ENCODE measurements at places on chromosomes 12 and 14.

DNA sequence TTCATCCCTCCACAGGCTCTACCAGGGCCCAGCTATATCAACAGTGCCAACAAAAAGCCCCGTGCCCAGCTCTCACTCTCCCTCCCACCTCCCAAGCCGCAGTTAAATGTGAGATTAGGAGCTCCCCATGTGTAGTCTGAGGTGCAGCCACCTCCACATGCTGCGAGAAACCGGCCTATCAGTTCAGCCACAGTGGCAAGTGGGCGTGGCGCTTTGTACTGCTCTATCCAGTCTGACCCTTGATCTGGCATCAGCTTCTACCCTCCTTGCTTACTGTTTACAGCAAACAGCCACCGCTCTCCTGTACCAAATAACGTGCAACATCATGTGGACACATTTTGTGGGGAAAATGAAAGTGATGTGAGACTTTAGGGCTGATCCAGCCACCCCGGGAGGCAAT is 1.7 kb downstream of the PLEK2 start:
- no peak for DNase-seq

DNA sequence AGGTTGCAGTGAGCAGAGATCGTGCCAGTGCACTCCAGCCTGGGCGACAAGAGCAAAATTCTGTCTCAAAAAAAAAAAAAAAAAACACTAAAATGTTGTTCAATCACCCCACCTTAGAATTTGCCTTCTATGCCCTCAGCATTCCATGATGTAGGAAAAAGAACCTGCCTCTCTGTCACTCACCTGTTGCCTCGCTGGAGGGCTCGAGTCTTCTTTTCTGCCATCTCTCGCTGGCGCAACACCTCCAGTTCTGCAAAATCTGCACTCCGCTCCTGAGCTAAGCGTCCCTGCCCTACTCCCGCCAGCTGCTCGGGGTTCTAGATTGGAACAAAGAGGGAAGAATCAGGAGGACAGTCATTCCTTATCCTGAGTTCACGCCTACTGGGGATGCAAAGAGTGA is 17.9 kb downstream of the TIMELESS start:
- no peak for DNase-seq

DNA sequence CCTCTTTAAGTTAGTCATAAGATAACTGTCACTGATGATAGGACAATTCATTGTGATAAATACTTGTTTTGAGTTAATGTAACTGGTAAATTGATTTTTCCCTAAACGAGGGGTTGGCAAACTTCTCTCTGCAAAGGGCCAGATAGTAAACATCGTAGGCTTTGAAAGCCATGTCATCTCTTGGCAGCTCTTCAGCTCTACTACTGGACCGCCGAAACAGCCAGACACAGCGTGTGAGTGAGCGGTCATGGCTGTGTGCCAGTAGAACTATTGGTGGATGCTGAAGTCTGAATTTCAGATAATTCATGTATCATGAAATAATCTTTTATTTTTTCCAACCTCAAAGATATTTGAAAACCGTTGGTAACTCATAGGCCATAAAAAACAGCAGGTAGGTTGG is 9.9 kb downstream of the PIWIL1 start:
- DNase-seq: no peak

DNA sequence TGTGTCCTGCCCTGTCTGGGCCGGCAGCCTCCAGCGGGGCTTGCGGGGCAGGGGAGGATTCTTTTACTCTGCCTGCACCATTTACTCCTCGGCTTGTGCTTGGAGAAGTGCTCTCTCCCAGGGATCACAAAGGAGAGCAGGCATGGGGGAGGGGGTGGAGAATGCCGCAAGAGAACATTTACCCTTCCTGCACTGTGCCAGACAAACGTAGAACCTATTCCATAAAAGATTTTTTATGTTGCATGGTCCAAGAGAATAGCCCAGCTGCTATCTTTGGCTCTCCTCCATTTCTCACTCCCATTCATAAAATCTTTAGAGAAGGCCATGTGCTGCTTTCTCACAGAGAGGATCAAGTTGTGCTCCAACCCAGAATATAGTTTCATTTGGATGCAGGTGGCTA is 159.4 kb downstream of the SPTSSA start:
- peak; percentile 55 for DNase-seq

GRCh38 chr12:104608998-104609397 is 152.2 kb downstream of the CHST11 start:
- no peak for DNase-seq

- peak; percentile 84 for DNase-seq
These were observed 143.7 kb upstream of the FRMD6 start for GRCh38 chr14:51507906-51508511.
